ENCODE measurements at places on chromosomes 12 and 14. TPM values are rescaled to one million over a fixed set of nuclear protein-coding genes. Genes with fewer than 3 reads are reported as not detected.

The GIT2 gene
- 68.6 TPM for total RNA-seq

DNA sequence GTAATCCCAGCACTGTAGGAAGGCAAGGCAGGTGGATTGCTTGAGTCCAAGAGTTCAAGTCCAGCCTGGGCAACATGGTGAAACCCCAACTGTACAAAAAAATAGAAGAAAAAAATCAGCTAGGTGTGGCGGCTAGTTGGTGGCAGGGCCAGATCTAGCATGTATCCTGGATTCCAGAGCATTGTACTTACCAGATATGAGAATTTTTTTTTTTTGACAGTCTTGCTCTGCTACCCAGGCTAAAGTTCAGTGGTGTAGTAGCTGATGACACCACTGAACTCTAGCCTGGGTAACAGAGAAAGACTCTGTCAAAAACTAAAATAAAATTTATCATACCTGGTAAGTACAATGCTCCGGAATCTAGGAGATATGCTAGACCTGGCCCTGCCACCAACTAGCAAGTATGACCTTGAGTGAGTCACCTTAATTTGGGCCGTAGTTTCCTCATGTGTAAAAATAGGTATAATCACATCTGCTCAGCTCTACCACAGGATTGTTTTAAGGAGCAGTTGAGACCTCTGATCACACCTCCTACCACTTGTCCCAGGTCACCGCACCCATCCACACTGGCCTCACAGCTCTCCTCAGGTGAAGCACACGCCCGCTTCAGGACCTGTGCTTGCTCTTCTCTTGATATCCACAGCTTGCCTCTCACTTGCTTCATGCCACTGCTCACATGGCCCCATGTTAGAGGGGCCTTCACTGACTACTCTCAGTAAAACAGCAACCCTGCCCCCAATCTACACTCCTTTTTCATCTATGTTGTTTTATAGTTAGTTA is 140.2 kb downstream of the STXBP6 start:
- no peak for DNase-seq

DNA sequence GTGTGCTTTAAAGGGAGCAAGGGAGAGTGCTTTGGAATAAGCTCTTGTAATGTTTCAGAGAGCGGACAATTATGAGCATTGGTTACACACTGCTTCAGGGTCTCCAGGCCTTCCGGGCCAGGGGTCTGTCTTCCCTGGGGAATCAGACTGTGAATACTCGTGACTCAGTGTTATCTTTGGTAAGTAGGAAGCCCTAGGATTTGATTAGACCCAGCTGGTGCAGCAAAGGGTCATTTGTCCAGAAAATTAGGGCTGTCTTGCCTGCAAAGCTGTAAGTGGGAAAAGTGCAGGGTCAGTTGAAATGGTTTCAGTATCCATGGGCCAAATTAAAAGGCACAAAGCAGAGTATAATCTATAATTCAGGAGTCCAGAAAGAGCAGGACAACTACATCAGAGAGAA is 475.6 kb downstream of the MED13L start:
- no peak for DNase-seq

The CCDC175 gene
- total RNA-seq, result not detected

The SLC25A21 gene
- total RNA-seq, result not detected

The GRIN2B gene
- not detected for total RNA-seq

The POTEM gene
- not detected for total RNA-seq

- DNase-seq, result no peak
Measured at GRCh38 chr12:113129664-113130456, 5.7 kb downstream of the RASAL1 start.

DNA sequence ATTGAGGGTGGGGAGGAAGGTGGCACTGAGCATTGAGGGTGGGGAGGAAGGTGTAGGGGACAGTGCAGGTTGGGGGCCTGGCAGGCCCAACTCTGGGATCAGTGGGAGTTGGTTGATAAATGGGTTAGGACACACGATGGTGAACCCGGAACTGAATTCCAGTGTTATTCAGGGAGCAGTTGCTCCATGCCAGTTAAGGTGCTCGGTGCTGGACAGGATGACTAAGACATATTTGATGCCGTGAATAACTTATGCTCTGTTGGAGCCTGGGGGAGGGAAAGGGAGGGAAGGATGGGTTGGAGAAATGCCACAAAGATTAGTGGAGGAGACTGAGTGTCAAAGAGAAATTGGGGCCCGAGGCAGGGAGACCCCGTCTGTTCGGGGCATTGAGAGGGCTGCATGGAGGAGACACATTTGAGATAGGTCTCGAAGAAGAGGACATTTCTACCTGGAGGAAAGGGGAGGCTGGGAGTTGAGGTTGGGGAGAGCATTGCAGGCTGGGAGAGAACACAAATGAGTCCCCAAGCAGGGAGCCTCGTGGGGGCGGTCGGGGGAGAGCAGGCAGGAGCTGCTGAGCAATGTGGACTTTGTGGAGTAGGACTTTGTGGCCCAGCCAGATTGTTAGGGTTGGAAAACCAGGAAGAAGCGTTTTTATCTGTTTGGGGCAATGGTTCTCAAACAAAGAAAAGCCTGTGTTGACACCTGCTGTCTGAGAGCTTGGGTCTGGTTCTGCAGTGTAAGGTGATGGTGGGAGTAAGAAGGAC is 65.3 kb downstream of the IQSEC3 start:
- DNase-seq, result no peak

The RBM19 gene
- 58.5 TPM for total RNA-seq

DNA sequence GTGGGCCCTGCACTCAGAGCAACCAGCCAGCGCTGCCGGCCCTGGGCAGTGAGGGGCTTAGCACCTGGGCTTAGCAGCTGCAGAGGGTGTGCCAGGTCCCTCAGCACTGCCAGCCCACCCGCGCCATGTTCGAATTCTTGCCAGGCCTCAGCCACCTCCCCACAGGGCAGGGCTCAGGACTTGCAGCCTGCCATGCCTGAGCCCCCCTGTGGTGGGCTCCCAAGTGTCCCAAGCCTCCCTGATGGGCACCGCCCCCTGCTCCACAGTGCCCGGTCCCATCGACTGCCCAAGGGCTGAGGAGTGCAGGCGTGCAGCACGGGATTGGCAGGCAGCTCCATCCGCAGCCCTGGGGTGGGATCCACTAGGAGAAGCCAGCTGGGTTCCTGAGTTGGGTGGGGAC is 98.0 kb upstream of the NID2 start:
- no peak for DNase-seq

GRCh38 chr12:106914796-106915634 is 40.7 kb upstream of the TMEM263 start:
- no peak for DNase-seq

DNA sequence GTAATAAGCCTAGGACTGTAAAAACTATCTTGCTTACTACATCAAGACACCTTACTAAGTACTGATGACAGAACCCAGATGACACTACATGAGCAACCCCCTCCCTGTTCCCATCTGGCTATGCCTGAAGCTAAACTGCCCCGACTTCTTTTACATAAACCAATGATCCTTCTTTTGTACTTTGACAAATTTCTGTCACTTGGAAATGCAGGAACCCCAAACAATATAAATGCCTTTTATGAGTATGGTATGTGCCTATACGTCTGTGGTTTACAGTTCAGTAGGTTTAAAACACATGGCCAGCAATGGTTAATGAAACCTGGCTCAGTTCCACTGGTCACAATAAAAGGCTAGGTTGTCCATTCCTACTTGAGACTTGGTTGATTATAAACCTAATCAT is 6.1 kb downstream of the SYCP3 start:
- DNase-seq, result no peak

GRCh38 chr12:64916411-64917261 is 92.2 kb downstream of the TBC1D30 start:
- no peak for DNase-seq

DNA sequence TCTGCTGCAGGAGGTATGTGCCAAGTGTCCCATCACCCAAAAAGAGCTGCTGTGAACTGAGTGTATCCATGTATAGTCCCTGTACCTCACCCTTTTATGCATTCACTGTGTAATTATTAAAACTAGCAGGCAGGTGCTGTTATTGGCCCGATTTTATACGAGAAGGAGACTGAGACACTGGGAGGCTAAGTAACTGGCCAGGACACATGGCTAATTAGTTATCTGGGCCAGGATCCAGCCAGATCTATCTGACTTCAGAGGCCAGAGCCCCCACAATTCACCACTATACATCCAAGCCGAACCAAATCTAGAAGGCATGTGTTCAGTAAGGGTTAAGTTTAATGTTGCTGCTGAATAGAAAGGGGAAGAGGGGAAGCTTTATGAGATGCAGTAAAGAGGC is 73.4 kb downstream of the FRMD6 start:
- no peak for DNase-seq

GRCh38 chr12:125185740-125186470 is 120.7 kb downstream of the AACS start:
- no peak for DNase-seq

DNA sequence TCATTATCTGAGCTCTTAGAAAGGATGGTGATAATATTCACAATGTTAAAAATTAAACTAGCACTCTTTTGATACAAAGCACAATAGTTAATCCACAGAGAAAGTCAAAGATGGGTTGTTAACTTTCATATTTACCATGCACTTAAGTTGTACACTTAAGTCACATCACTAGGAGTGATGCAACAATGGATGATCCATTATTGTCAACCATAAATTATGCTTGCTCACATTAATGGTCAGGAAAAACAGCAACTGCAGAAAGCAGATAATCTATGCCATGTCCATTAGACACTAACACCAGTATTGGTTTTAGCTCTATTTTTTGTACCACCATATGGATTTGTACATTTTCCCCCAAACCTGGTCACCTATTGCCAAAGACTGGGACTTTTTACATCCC is 195.5 kb downstream of the FOXA1 start:
- no peak for DNase-seq

DNA sequence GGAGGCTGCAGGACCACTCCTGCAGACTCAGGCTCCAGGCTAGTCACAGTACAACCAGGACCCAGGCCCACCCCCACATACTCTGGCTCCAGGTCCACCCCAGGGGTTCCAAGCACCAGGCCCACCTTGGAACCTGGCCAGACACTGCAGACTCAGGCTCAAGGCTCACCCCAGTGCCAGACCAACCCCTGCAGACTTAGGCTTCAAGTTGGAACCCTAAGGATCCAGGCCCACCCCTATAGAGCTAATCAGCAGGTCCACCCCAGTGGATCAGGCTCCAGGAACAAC is 8.8 kb downstream of the WASHC3 start:
- DNase-seq, result no peak

GRCh38 chr12:24695657-24696329 is 253.1 kb downstream of the BCAT1 start:
- DNase-seq, result no peak

- no peak for DNase-seq
Measured at GRCh38 chr14:65224799-65225198, 122.5 kb upstream of the MAX start.

- DNase-seq, result no peak
Measured at GRCh38 chr12:43338848-43339526, 213.0 kb downstream of the ADAMTS20 start.

- DNase-seq, result no peak
Measured at GRCh38 chr12:1272142-1272541, 281.1 kb downstream of the ERC1 start.

DNA sequence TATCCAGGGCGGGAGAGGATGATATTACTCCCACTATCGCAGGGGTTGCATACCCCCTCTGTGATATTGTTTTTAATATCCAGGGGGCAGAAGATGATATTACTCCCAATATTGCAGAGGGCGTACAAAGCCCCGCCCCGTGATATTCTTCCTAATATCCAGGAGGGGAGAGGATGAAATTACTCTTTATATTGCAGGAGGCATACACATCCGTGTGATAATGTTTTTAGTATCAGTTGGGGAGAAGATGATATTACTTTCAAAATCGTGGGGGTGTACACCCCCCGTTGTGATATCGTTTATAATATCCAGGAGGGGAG is 52.9 kb upstream of the OXA1L start:
- DNase-seq, result no peak

GRCh38 chr12:3097186-3097804 is 20.1 kb downstream of the TSPAN9 start:
- DNase-seq, result no peak

GRCh38 chr12:72135021-72135301 is 137.2 kb upstream of the TRHDE start:
- DNase-seq, result no peak

- DNase-seq, result no peak
Measured at GRCh38 chr14:65103150-65103760, 938 bp upstream of the MAX start.

DNA sequence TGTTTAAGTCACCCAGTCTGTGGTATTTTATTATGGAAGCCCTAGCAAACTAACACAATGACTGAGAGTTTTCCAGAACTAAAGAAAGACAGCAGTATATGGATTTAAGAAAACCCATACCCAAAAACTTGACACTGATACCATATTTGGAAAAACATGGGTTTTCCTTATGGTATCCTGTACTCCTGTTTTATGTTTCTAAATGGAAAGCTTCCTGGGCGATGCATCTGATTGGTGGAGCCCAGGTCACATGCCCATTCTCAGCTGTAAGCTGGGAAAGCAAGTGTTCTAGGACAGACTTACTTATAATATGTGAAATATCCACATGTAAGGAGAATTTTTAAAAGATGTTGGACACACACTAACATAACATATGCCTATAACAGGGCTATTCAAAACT is 4.5 kb upstream of the RNASE4 start:
- DNase-seq, result no peak

GRCh38 chr14:99628887-99629618 is 15.9 kb upstream of the HHIPL1 start:
- peak; percentile 50 for DNase-seq

GRCh38 chr14:50756300-50756699 is 74.7 kb downstream of the NIN start:
- no peak for DNase-seq

DNA sequence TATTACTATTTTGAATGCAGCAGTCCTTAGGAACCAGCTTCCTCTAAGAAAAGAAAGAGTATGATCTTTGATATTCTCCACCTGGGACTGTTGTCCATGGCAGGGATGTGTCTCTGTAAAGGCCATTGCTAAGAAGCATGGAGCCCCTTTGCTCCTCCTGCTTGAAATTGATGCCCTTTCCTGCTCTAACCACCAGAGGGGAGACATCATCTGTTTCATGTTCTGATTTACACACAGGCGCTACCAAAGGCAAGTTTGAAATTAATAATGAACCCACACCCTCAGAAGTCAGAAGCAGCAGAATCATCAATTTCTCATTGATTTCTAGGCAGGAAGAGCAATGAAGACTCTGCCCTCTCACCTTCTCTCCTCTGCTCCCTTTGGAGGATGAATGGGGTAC is 253.8 kb downstream of the RMST start:
- no peak for DNase-seq

The CCDC38 gene
- 0.11 TPM for total RNA-seq

DNA sequence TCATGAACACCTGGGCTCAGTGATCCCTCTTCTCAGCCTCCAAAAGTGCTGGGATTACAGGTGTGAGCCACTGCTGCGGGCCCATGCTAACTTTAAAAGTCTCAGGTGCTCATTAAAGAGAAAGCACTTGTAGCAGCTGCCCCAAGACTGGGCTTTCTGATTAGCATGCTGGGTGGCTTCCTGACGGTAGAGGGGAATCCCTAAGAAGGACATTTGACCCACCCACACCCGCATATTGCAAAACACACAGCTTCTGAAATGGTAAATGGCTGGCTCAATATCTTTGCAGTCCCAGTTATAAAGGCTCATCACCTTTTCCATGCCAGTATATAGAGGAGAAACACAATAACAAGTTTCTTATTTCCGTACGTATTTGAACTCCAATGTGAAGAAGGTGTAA is 19.3 kb upstream of the BICD1 start:
- DNase-seq, result no peak

- DNase-seq, result no peak
Measured at GRCh38 chr12:65742018-65743010, 82.0 kb upstream of the HMGA2 start.

Measured in CD4-positive, alpha-beta T cell (primary cell).